ENCODE measurements at places on chromosomes 3 and 15. TPM values are rescaled to one million over a fixed set of nuclear protein-coding genes. Genes with fewer than 3 reads are reported as not detected.
A peak's percentile ranks its signal among the peaks of the same experiment; 100 is the strongest.

The CHRNA7 gene
- total RNA-seq = 4.4 TPM

The CD80 gene
- total RNA-seq = 0.78 TPM

The MORC1 gene
- 0.31 TPM for total RNA-seq

The CPA3 gene
- total RNA-seq = not detected

The TMEM108 gene
- total RNA-seq = 27.1 TPM

The VEPH1 gene
- total RNA-seq = 9.2 TPM

GRCh38 chr3:16174389-16174788 is at the start of gene GALNT15:
Gene GALNT15, plus strand, starts transcription at chr3:16174680. Its CDS starts 472 bp downstream, at chr3:16175152.
- peak; percentile 82 for DNase-seq

- DNase-seq = no peak
Measured at GRCh38 chr3:153595186-153595815, 433.3 kb downstream of the RAP2B start.

GRCh38 chr3:39192490-39193092 is at the start of gene XIRP1:
Gene XIRP1, minus strand, starts transcription at chr3:39192595. Its CDS starts 3,150 bp downstream, at chr3:39189445.
- DNase-seq = no peak

- DNase-seq = no peak
Measured at GRCh38 chr3:126622694-126623093, 32.2 kb downstream of the TXNRD3 start.

GRCh38 chr3:27278383-27279055 is 90.7 kb downstream of the NEK10 start:
- no peak for DNase-seq

GRCh38 chr15:67670647-67671305 is 128.3 kb downstream of the MAP2K5 start:
- no peak for DNase-seq

DNA sequence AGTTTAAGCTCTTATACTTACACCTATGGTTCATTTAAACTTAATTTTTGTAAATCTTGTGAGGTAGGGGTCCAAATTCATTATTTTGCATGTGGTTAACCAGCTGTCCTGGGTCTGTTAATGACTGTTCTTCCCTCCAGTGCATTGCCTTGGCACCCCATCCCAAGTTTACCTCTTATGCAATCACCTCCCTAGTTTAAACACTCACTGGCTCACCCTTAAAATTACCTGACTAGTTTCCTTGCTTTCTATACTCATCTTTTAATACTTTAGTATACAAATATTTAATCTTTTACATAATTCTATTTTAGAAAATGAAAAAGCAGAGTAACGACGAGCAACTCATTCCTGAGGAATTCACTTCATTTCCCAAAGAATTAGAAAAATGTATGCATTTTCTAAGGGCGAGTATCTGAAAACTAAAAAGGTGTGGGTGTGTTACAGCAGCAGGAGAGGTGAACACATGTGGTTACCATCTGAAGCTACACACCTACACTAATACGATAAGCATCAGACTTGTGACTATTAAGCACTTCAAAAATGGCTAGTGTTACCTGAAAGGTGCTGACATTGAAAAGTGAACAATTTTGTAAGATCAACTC is 33.7 kb downstream of the TJP1 start:
- DNase-seq = no peak

DNA sequence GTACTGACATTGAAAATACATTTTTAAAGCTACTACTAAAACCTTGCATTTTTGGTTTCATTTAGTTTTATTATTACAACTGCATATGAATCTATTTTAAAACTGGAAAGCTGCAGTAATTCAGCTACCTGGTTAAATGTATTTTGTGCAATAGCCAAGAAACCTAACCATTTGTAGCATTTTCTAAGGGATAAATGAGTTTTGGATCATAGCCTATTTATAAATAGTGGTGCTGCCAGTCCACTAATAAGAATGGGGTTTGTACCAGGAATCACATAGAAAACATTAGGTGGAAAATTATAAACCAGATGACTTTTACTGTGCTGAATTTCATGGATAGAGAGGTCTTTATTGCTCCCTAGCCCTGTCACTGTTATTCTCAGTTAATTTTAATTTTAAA is 454.7 kb downstream of the DIPK2A start:
- DNase-seq = no peak

DNA sequence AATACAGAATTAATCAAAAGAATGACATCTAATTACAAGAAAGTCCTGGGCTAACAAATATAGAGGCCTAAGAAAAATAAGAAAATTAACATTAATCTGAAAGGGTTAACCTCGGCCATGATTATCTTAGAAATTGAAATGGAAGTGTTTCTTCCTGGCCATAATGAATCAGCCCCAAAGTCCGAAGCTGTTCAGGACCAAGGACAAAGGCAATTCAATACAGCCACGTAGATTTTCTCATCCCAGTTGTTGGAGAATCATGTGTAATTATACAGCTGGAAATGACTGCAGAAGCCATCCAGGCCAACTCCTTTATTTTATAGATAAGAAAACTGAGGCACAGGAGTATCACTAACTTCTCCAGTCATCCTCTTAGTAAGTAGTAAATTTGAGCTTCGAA is 38.0 kb upstream of the GBE1 start:
- no peak for DNase-seq

- peak; percentile 53 for DNase-seq
Measured at GRCh38 chr15:90571063-90571541, 41.4 kb downstream of the CRTC3 start.

DNA sequence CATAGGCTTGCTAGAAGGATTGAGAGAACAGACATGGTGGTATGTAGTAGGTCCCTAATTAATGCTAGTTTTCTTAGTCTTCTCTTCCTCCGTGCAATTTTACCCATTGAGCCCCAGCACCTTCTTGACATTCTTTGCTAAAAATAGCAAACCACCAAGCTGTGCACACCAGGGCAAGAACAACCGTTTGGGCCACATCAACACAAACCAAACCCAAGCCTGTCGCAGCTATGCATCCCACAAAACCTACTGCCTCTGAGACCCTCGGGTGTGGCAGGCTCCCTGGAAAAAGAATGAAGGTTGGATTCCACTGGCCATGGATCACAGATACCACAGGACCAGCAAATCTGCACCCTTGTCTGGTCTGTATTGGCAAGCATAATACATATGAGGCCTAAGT is 27.1 kb downstream of the HEG1 start:
- DNase-seq = no peak

Measured in occipital lobe (tissue), 3 donors.